ENCODE measurements at places on chromosomes 2 and 18.

- DNase-seq, result no peak
Measured at GRCh38 chr2:22912398-22912797, 472.6 kb upstream of the KLHL29 start.

- no peak for DNase-seq
Measured at GRCh38 chr2:20404950-20405349, 41.9 kb upstream of the RHOB start.

DNA sequence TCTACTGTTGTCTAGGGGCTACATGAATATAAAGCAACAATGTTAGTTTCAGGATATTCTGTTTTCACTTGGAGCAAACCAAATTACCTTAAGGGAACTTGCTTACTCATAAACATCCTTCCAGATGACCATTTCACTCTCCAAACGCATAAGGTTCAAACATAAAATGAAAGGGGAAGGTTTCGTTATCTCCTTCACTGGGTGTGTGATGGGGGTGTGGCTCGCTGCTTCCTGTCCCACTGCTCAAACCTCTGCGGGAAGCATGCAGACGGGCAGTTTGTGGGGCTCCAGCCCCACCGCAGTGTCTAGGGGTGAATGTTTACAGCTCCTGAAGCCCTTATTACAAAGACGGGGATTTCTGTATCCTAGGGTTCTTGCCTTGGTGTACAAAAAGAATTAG, 1310.9 kb upstream of the TMEFF2 start:
- DNase-seq, result no peak

DNA sequence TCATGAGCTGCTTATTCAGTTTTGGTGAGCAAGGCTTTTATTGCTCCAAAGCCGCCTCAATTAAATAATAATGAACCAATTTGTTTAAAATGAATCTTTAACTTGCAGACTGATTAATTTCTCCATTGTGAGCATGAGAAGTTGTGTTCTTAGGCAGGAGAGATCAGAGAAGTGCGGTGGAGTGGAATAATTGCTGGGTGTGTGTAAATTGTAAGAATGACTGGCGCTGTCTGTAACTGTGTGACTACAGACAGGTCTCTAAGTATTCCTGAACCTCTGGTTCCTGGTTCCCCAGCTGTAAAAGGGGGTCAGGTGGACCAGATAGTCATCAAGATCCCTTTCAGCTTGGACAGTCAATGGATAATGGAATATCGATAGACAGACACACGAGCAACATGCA, 98.0 kb upstream of the EFEMP1 start:
- no peak for DNase-seq

DNA sequence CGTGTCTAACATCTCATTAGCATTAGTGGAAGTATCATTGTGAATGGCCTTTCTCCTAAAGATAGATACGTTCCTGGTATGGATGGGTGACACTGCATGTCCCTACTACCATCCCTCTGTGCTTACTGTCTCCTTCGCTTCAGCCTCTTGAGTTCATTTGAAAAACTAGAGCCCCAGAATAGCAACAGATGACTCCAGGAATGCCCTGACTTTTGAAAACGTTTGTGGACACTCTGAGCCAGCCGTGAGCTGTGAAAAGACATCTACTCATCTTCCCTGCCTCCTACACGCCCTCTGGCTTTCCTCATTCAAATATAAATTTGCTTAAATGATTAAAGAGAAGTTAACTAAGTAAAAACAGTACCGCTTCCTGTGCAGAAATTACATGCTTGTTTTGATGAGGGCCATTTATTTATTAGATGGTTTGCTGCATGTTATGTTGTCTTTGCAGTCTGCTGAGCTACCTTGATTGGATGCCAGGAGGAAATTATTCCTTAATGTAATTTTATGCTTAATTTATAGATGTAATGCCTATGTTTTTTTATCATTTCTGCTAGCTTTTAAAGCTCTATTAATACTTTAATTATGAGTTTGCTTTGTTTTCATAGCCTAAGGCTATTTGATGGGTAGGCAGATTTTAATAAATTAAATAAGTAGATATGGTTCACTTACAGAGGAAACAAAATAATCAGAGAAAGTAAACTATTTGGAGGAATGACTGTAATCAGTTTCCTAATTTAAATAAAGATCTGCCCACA, 32.1 kb upstream of the MYO3B start:
- no peak for DNase-seq

Measured in stimulated activated CD8-positive, alpha-beta memory T cell treated with anti-CD3 and anti-CD28 coated beads, Interleukin-12 subunit alpha, Interleukin-12 subunit beta, amount 100 ng/mL, for 4 hours (primary cell).